ENCODE measurements at places on chromosomes 6 and 20.

DNA sequence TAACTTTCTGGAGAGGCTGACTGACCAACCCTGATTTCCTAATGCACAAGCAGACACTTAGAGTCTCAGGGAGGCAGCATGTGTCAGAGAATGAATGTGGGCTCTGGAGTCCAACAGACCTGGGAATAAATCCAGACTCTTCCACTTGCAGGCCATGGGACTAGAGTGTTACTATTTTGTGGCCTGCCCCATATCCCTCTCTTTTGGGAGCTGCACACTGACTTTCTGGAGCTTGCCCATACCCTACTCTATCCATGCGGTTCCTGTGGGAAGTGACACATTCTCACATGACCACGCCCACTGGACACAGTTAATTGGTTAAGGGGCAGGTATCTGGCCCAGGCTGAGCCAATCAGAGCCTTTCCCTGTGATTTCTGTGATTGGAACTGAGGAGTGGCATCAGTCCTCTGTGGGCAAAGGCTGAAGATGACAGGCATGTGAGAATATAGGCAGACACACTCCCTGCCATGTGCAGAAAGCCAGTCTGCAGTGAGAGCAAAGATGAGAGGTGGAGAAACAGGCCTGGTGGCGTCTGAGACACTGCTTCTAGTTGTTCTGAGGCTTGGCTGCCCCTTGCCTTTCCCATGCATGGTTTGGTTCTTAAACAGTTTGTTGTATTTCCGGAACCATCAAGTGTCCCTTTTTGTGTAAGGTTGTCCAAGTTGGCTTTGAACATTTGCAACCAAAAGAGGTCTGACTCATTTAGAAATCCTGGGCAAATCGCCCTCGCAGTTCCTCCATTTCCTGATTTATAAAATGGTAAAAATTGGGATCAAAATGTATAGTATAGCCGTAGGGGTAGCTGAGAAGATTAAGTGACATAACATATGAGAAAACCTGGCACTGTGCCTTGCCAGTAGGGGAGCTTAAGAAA is 125.6 kb downstream of the CDC5L start:
- no peak for DNase-seq

- DNase-seq, result no peak
Measured at GRCh38 chr20:50153153-50153499, 397 bp downstream of the PEDS1 start.

DNA sequence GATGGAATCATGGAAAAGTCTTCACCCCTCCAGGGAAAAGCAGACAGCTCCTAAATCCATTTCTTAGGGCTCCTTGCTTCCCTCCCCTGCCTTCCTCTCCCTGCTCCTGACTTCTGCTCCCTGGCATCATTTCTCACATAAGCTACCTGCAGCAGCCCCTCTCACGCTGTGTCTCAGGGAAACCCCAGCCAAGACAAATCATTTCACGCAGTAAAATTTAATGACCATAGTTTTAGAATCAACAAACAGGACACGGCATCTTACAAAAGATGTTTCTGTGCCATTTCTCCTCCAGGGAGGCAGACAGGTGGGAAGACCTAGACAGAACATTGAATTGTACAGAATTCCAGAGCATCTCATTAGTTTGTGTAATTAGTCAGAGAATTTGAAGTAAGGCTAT is 16.5 kb upstream of the FOXQ1 start:
- no peak for DNase-seq

DNA sequence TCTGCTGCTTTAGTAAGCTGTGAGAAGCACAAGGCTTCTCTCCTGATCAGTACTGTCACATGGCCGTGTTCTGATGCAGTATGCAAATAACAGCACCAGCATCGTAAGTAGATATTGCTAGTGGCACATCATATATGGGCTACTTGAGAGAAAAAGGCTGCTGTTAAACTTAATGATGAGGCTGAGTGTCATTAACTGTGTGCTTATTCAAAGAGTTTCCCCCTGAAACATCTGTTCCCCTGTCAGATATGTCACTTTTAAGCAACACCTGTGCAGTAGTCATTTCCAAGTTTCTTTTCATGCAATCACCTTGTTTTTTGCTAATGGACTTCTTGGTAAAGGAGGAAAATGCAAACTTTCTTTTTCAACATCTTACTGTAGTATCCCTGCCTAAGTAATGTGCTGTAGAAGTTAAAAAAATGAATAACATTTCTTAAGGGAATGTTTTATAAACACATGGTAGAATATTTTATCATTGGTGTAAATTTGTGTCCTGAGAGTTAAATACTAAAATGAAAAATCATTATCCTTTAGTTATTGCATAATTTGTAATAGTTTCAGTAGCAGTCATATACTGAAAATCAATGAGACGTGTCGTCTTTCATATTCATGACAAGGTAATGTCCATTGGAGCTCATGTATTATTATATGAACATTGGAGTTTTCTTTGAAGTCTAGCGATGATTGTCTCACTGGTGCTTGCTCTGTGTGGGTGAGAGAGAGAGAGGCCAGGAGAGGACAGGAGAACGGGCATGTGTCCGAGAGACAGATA is 366.3 kb downstream of the CDKAL1 start:
- DNase-seq, result no peak

GRCh38 chr6:130178692-130179091 is 44.1 kb downstream of the SAMD3 start:
- no peak for DNase-seq

- no peak for DNase-seq
Measured at GRCh38 chr6:11092668-11093375, 812 bp upstream of the SMIM13 start.

DNA sequence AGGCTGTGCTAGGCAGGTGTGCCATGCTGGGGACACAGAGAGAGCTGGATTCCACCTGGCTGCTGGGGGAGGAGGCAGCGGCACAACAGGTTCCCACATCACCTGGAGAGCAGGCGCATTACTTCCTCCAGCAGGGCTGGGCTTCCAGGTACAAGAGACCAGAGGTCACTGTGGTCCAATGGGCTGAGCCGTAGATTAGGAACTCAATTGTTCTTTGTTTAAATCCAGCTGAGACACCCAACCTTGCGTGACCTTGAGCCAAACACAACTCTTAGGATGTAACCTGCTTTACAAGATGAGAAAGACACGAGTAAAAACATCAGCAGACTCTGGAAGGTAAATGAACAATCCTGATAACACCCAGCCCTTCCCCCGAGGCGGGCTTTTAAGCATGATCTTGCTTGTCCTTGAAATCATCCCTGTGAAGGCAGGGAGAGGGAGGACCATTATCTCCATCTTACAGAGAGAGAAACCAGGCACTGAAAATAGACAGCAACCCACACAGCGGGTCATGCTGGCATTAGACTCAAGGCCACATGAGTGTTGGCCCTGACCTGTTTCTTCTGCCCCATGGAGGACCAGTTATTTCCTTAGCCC is 216.5 kb upstream of the RREB1 start:
- no peak for DNase-seq

DNA sequence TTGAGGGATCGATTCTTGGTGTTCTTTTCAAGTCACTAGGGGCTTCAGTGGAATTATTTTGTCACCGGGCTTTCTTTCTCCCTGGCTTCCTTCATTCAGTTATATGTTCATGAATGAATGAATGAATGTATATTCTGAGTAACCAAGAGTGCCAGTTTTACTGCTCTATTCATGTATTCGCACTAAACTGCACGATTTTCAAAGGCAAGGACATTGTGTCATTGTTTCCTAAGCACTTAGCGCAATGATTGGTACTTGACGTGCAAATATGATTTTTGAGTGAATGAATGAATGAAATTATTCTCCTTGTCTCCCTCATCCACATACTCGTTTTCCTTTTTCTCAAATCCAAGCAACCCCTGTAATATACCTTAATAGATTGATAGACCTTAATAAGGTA is 822 bp downstream of the AFG1L start:
- DNase-seq, result no peak

- DNase-seq, result no peak
Measured at GRCh38 chr6:48289841-48290240, 178.8 kb upstream of the PTCHD4 start.

DNA sequence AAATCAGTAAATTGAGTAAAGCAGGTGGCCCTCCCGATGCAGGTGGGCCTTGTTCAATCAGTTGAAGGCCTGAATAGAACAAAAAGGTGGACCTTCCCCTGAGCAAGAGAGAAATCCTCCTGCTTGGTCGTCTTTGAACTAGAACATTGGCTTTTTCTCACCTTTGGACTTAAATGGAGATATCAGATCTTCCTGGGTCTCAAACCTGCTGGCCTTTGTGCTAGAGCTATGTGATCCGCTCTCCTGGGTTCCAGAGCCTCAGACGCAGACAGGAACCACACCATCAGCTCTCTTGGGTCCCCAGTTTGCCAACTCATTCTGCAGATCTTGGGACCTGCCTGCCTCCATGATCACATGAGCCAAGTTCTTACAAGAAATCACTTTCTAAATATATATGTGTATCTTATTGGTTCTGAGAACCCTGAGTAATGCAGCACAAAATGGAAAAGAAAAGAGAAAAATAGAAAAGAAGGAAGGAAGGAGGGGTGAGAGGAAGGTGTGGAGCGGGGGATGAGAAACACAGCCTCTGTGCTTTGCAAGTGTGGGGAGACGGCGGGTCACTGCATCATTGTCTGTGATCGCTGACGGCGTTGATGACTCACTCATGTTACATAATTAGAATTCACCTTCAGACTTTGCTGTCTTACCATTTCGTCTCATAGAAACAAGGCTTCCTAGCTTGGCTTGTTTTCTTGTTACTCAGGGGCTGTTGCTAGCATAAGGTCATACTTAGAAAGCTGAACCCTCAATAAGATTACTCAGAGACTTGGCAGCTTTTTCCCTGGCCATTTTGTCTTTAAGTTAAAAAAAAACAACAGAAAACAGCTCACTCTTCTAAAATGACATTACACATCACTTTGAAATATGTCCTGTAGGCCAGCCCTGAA is 85.7 kb upstream of the NEDD9 start:
- no peak for DNase-seq

DNA sequence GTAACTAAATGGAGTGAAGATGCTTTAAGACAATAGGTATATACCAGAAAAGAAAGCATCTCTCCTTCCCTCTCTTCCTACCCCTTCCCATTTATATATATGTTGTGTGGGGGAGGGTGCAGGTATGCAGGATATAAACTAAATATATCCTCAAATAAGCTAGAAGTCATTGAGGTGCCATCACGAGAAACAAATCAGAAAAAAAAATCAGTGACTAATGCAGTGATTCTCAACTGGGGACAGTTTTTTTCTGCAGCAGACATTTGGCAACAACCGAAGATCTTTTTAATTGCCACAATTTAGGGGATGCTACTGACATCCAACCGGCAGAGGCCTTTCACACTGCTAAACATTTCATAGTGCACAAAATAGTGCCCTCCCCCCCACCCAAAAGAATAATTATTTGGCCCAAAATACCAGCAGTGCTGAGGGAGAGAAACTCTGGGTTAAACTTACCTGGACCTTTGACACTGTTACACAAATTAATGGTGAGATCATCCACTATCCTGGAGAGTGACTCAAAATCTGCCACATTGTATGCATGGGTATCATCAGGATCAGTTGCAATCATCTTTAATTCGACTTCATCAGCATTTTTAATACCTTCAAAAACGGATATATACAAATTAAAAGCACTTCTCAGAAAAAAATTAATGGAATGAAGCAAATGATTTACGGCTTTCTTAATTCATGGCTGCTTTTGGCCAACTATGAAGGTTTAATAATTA is 55.0 kb downstream of the COL12A1 start:
- no peak for DNase-seq

DNA sequence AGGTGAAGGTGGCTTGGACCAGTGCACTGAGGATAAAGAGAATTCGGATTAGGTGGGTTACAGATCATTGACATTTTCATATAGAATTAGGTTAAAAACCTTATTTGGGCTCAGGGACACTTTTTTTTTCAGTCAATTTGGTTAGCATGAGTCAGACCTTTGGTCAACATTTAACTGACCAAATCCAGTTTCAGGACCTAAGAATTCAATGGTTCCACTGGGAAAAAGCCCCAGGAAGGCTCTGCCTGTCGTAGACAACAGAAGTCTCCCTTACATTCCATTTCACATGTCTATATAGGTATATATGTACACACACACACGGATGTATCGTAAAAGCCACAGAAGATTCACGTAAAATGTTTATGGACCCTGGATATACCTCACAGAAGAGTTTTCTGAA is 184.2 kb upstream of the RREB1 start:
- DNase-seq, result no peak

GRCh38 chr20:50355590-50356524 is 154.3 kb upstream of the PTPN1 start:
- DNase-seq, result no peak

DNA sequence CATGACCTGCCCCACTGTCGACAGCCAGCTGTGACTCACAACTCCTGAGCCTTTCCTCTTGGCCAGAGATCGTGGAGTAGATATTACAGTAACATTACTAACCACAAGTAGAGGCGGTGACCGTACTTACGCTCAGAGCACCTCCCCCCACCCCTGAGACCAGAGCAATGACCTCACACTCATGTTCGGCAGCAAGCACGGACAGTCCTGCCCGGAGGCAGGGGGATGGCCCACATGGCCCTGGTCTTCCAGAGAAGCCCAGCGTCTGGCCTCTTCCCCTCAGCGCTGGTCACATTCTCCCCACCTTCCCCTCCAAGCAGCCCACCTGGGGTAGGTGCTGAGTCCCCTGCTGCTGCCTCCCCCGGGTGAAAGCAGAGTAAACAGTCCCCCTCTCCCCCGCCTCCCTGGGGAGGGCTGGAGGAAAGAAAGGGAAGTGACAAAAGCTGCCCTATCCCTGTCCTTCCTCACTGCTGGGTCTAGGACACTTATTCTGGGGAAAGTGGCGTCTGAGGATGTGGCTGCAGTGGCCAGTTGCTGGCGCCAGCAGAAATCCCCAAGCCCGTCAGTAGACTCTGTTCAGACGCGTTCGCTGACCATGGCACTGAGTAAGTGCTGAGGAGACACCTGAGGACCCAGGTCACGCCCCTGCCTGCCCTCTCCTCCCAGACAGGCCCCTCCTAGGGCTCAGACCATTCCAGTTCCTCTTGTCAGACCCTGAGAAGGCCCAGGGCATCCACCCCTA is 68.5 kb downstream of the MRPL14 start:
- no peak for DNase-seq

DNA sequence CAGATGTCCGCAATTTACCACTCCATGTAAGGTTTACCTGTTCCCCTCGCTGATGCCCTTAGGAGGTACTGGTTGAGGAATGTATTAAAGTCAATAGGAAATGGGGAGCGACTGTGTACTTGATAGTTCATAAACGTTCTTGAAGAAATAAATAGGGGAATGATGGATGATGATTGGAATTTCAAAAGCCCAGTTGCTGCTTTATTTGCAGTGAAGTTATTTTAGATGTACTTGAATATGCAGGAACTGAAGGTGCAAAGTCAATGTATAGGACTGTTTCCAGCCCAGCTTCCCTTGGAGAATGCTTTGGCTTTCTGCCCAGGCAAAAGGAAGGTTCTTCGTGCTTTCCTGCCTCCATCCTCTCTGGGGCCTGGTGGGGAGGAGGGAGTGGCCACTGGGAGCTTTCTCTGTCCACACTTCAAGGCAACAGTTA is 19.8 kb downstream of the ADGRF5 start:
- DNase-seq, result no peak
